ENCODE measurements at places on chromosomes 2 and 18.
A peak's percentile ranks its signal among the peaks of the same experiment; 100 is the strongest.

GRCh38 chr2:150688016-150688415, 200.5 kb upstream of the RND3 start:
- no peak for DNase-seq

GRCh38 chr18:32877371-32877770, 104.5 kb upstream of the KLHL14 start:
- DNase-seq, result no peak

- no peak for DNase-seq
Measured at GRCh38 chr2:240397924-240398645, 37.4 kb upstream of the GPC1 start.

DNA sequence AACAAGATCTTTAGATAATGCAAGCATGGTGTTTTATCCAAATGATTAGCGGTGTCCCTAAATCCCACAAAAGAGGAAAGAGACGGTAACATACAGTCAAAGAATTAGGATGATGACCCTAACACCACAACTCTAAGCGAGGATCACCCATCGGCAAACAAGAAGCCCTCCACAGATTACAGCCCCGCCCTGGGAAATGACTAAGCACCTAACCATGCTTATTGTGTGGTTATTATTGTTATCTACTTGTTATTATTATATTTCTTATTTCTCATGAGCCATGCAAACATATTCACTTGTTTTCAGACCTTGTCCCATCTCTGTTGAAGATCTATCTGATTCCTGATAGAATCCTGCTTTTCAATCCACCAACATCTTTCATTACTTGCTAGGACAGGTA, 651.3 kb downstream of the NYAP2 start:
- DNase-seq, result no peak

GRCh38 chr2:202344178-202344577, 31.9 kb upstream of the BMPR2 start:
- no peak for DNase-seq

GRCh38 chr2:206797376-206797775, 32.0 kb downstream of the FASTKD2 start:
- no peak for DNase-seq

- DNase-seq, result no peak
Measured at GRCh38 chr2:168574856-168575630, 119.0 kb downstream of the CERS6 start.

- DNase-seq, result no peak
Measured at GRCh38 chr2:170216981-170217380, 39.0 kb downstream of the MYO3B start.

DNA sequence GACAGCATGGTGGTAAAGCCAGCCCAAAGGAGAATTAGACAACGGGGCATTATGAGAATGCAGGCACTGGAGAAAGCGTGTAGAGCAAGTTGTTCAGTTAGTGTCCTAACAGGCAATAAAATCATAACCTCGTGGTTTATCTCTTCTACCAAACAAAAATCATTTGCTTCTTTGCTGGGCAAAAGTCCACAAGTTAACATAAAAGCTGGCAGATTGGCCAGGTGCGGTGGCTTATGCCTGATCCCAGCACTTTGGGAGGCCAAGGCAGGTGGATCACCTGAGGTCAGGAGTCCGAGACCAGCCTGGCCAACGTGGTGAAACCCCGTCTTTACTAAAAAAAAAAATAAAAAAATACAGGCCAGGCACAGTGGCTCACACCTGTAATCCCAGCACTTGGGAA, 364.1 kb downstream of the SETBP1 start:
- DNase-seq, result no peak

- DNase-seq, result no peak
Measured at GRCh38 chr2:64626146-64626809, 27.4 kb downstream of the SERTAD2 start.

- no peak for DNase-seq
Measured at GRCh38 chr2:178363252-178363651, 87.7 kb downstream of the PRKRA start.

GRCh38 chr18:79848579-79849327, 51.0 kb downstream of the KCNG2 start:
- no peak for DNase-seq

DNA sequence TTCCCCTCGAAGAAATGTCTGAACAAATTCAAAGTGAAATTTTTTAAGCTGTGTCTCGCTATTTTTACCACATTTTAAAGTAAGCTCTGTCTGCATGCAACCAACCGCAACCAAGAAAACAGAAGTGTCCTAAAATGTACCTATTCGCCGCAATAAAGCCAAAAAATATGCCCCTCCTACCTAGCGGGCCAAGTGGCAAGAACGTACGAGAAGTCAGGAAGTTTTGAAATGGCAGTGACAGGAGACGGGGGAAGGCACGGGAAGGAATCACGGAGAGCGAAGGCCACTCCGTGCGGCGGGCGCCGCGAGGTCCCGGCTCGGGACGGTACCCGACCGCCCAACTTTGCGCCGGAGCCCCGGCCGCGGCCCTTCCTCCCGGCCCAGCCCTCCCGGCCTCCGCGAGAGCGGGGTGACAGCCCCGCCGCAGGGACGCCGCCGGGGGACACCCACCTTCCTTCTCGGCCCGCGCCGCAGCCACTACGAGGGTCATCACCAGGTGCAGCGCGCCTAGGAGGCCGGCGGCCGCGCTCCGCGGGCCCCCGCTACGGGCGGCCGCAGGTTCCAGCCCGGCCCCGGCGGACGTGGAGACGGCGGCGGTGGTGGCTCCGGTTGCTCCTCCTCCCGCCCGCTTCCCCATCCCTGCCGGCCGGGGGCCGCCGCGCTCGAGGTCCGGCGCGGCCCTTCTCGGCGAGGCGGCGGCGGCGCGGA, 568 bp downstream of the TMEM131 start:
- no peak for DNase-seq

DNA sequence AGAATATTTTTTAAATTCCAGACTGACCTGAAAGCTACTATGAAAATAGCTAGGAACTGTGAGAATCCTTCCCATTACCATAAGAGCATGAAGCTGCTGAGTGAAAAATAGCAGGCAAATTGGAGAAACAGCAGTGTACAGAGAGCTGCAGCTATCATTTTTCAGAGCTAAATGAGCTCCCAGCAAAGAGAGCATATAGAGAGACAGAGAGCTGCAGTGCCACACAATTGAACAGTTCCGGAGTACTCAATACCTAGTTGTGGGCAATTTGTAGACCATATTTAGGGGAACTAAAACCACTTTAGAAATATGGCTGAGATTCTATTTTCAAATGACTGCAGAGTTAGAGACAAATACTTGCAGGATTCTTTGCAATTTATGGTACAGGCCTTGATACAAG, 645.3 kb downstream of the STK39 start:
- no peak for DNase-seq

DNA sequence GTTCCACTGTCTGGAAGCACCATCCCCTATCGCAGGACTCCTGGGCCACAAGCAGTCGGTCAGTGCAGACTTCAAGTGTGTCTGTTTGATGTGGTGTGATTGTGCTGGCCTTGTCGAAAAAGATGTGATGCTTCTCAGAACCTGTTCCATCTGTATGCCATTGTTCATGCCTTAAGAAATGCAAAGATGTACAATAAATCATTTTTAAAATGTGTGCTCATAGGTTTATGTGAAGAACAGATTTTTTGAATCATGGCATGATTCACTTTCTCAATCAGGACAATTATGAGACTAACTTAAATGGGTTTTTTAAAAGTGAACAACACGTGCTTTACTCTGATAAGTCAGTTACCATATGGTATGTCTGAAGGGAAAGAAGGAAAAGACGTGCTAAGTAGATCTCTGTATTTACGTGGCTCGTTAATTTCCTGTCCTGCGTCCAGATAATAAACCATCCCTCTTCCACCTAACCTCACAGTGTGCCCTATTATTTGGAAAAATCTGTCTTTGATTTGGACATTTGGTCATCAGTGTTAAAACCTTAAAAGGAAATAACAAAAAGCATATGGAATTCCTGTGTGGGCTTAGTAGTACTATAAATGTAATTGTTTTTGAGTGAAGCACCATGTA, 54.9 kb downstream of the PRKRA start:
- DNase-seq, result no peak

DNA sequence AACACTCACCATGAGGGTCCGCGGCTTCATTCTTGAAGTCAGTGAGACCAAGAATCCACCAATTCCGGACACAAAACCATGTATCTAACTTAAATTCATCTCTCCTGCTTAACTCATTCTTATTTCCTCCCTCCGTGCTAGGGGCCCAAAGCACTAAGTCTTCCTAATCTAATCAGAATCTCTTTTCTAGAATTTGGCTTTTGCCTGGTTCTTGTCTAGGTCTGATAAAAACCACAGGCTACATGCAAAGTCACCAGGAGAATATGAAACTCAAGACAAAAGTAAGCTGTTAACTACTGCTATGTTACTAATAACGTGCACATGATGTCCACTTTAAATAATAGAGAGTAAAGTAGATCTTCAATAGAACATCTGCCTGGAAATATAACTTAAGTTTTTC, 69.9 kb downstream of the TRIP12 start:
- no peak for DNase-seq

DNA sequence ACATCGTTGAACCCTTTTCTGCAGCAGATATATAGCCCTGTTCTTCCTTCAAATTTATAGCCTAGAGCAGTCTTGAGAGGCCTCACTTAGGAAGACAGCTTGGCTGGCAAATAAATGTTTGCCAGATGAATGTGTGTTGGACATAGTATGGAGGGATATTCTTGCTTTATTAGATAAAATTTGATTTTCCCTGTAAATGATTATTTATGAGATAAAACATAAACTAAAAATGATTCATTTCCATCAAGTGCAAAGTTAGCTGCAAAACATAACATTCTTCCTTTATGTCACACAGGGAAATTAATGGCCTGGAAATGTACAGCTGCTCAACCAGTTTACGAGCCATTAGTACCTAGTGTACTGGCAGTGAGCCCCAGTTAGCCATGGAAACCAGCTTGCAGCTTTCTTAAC, 82.5 kb downstream of the LIMS1 start:
- no peak for DNase-seq

- no peak for DNase-seq
Measured at GRCh38 chr2:10903861-10904210, 7.9 kb upstream of the KCNF1 start.

GRCh38 chr2:222747526-222748160, 76.2 kb downstream of the MOGAT1 start:
- DNase-seq, result no peak

DNA sequence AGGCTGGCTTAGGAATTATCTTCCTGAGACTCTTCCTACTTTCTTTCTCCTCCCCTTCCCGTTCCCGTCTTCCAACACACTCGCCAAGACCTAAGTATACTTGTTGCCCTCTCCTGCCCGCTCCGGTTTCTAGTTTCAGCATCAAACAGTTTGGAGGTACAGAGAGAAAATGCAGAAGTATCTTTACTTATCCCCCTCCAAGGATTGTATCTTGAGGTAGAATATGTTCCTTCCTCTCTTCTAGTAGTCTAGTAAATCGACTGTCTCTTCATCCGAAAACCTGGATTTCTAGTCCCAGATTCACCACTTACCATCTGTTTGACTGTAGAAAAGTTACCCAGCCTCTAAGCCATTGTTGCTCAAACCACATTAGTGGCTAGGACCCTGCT, 755 bp downstream of the EIF4E2 start:
- no peak for DNase-seq

DNA sequence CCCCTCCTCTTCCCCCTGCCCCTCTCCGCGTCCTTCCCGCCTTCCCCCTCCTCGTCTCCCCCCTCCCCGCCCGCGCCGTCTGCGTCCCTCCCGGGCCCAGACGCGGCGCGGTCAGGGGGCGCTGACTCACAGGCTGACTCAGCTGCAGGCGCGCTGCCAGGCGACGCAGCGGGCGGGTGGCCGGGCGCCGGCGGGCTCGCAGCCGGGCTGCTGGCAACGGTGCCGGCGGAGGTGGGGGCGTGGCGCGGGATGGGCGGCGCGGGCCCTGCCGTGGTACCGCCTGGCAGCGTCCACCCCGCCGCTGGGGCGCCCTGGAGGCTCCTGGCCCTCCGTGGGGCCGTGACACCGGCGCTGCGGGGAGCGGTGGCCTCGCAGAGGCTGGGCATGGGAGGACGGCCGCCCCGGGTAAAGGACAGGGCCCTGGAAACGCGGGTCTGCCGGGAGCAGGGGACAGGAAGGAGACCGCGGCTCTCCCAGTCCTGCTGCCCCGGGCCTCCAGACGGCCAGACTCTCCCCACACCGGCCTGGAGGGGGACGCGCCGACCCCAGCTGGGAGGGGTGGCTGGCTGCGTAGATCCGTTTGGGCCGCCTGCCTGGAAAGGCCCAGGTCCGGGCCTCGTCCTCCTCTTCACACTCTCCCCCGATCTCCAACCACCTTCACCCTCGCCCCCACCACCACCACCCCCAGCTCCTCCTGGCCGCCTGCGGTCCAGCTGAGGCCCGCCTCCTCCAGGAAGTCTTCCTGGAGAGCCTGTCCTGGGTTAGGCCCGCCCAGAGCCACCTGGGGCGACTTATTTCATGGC, 10.0 kb upstream of the PROC start:
- DNase-seq, result peak; percentile 80

GRCh38 chr2:168116448-168116847, 130.9 kb downstream of the STK39 start:
- DNase-seq, result no peak

DNA sequence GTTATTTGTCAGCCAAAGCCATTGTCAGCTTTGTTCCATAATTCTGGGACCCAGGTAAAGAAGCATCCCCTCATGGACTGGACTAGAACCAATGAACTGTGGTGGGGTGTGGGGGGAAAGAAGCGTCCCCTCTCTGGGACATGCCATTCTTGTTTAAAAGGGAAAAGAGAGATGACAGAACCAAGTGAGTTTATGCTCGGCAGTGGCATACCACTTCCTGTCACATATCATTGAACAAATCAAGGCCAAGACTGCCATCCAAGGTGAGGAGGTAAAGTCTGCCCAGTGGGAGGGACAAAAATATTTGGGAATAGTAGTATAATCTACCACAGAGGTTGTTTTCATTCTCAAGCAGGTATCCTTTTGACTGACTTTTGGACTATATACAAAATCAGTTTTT, 4.7 kb upstream of the GLS start:
- no peak for DNase-seq
